Stomach (tissue), 19 donors: ENCODE measurements at places on chromosomes 12 and 14.

DNA sequence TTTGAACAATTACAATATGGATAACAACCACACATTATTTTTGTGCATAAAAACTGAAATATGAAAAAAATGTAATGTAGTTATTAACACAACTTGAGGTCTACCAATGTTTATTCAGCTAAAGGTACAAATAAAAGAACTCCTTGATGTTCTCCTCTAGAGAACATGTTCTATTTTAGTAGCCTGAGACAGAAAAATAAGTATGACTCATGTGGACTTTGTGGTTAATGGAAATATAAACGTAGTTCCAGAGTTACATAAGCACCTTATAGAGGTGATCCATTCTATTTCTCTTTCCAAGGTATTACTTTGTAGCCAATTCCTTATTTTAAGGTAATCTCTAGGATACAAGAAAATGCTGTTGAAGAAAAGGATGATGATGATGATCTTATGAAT, 25.7 kb downstream of the ALKBH1 start:
- DNase-seq = no peak

GRCh38 chr14:91858536-91859275, 8.6 kb downstream of the TC2N start:
- peak; percentile 53 for DNase-seq

- no peak for DNase-seq
Observed at GRCh38 chr12:61894168-61894567, 366.0 kb upstream of the USP15 start.

DNA sequence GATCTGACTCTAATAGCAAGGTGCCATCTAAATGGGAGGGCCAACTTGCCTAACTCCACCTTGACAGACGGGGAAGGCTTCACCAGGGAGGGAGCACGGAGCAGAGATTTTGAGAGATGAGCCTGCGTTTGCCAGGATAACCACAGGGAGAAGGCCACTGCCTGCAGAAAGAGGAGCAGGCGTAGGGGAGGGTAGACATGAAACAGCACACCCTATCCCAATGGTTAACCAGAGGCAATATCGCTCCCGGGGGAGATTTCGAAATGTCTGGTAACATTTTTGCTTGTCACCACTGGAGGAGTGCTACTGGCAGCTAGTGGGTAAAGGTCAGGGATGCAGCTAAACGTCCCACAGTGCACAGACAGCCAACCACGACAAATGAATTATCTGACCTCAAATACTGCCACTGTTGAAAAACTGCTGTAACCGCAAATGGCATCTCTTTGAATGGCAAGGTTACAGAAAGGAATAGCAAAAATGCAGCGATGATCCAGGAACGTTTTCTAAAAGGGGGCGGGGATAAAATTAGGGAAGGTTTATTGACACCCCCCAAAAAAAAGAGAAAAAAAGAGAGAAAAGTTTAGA, 126.0 kb upstream of the ATF7IP start:
- no peak for DNase-seq

DNA sequence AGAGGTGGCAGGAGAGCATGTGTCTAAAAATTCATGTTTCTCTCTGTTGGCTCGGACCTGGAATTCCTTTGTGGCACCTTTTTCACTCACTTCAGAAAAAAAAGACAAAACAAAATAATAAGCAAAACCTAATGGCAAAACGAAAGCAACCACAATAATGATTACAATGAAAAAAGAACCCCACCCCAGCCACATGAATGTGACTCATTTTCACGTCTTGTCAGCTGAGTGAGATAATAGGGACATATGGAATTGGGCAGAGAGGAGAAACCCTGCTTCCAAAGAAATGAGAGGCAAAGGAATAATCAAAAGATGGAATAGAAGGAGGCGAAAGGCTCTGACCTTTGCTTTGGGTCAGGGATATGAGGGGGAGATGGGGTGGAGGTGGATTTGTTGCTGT, 143.4 kb downstream of the SLC8A3 start:
- no peak for DNase-seq

DNA sequence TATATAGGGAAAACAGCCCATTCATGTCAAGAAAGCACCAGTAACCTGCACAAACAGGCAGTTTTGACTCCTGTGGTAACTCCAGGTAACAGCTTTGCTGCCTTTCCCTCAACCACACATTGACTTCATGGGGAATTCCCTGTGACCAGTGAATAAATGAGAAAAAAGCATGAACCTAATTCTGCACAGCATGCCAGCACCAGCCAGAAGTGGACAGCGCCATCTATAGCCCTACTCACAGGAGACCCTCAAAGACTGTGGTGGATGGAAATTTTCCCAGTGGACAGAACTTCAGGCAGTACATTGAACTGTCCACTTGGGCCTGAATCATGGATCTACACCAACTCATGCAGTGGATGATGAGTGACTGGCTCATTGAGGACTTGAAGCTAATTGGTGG, 152.1 kb downstream of the SLC8A3 start:
- DNase-seq = no peak

DNA sequence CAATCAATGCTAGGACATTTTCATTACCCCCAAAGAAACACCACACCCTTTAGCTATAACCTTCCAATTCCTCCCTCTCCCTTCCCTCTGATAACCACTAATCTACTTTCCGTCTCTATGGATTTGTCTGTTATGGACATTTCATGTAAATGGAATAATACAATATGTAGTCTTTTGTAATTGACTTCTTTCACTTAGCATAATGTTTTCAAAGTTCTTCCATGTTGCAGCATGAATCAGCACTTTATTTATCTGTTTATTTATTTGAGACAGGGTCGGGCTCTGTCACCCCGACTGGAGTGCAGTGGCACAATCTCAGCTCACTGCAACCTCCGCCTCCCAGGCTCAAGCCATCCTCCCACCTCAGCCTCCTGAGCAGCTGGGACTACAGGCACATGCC, 1.2 kb upstream of the RBM19 start:
- DNase-seq = no peak

DNA sequence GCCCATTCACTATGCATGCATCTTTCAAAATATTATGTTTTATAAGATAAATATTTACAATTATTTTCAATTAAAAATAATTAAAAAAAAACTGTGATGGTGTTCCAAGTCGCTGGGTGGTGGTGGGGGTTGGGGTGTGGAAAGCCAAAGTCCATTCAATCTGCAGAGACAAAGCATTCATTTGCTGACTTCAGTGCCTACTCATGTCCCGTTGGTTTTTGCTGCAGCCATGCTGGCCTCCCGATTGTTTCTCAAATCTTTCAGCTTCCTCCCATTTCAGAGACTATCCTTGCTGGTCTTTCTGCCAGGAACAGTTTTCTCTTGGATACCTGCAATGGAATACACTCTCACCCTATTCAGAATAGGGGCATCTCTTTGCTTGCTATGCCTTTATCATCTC, 331.5 kb upstream of the NOVA1 start:
- DNase-seq = no peak

DNA sequence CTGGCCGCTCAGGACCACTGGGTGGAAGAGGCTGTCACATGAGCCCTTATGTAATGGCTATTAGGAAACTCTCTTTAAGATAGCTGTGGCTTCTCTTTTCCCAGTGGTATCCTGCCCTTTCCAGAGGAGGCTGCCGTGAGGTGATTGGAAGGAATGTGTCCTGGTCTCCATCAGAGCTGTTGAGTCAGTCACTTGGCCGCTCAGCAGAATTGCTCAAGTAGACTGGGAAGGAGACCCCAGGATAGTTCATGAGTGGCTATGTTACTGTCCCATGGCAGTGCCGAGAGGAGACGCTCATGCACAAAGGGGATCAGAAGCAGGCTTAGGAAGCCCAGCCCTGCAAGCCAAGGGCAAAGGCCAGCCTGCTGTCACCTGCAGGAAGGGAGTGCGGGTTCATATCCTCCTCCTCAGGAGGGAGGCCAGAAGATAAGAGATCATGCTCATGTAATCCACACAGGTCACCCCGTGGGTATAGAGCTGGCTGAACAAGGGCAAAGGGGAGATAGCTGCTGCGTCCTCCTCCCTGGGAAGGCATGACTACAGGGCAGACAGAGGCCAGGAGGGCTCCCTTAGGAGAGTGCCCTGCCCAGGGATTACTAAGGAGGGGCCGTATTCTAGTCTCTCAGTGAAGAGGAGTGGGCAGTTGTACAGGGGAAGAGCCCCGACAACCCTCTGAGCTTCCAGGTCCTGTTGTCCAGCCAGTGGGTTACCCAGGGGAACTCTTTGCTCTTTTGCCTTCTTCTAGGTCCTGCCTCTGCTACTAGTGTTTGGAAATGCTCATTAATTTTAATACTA, 137.0 kb upstream of the MAX start:
- no peak for DNase-seq

GRCh38 chr12:113261847-113262470, 40.7 kb downstream of the TPCN1 start:
- no peak for DNase-seq

GRCh38 chr12:26646571-26646970, 186.4 kb downstream of the ITPR2 start:
- DNase-seq = no peak

- DNase-seq = no peak
Observed at GRCh38 chr14:49464885-49465284, 121.3 kb downstream of the RPS29 start.

- no peak for DNase-seq
Observed at GRCh38 chr12:94186278-94187241, 38.2 kb downstream of the PLXNC1 start.

- no peak for DNase-seq
Observed at GRCh38 chr12:11667171-11667570, 17.7 kb downstream of the ETV6 start.

DNA sequence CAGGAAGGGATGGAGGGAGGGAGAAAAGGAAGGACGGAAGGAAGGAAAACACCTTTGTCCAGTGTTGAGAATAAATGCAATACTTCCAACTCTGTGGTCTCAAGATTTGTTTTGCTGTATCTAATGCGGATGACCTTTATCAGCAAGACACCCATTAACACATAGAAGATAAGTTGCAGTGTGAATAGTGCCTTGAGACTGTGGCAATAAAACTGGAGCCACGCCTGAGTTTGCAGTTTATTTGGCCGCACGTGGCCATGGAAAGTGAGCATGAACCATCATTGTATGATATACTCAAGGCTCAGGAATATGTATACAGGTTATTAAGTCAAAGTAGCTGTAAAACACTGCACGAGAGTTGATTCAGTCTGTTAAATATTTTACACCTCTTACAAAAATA, 113.6 kb upstream of the EEA1 start:
- DNase-seq = no peak

- DNase-seq = no peak
Observed at GRCh38 chr14:89430391-89431236, 13.6 kb upstream of the FOXN3 start.

- DNase-seq = no peak
Observed at GRCh38 chr14:54186821-54187763, 209.7 kb upstream of the CDKN3 start.

DNA sequence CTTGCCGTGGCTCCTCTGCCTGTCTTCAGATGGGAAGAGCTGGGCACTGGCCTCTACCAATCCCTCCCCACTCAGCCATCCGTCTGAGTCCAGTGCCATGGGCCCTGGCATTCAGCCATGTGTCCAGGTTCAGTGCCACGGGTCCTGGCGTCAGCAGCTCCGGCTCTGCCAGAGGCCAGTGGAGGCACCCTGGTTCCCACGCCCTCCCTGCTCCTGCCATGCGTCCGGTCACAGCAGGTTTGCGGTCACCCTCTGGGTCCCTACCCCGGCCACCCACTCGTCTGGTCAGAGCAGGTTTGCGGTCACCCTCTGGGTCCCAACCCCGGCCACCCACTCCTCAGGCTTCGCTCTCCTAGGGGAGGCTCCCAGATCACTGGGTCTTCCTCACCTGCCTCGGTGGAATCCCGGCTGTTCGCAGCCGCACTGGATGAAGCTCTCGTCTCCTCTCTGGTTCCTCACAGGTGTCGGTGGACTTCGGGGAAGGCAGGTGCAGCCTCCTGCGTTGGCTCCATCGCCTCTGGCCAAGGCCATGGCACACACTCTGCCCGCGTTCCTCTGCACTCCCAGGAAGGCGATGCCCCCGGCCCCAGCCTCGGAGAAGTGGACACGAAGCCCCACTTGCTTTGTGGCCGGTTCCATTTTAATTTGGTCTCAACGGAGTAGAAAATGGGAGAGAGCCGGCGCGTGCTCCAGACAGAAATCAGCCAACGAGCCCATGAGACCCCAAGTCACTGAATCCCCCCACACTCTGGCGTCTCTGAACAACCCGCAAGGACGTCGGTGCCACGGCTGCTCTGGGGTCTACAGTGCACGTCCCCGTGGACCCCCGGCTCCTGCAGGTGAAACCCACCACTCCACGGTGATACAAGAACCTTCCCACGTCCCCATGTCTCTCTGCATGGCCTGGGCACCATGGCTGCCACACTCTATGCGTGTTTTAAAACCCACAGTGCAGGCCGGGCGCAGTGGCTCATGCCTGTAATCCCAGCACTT, 47.8 kb upstream of the FBRSL1 start:
- DNase-seq = no peak

DNA sequence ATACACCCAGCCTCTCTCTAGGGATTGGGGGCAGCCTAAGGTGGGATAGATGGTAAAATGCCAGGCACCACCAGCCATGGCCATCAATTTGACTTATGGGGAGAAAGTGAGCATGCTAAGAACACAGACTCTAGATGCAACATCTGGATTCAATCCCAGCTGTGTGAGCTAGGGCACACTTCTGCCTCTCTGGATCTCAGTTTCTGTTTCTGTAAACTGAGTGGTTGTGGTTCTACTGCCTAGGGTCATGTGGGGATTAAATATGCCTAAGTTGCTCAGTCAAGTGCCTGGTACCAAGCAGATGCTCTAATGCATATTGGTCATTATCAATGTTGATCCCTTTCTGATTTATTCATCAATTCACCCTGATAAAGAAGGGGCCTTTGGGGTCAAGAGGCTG, 12.6 kb upstream of the OAS1 start:
- DNase-seq = no peak

GRCh38 chr14:60618241-60618640, 31.0 kb downstream of the SIX1 start:
- peak; percentile 29 for DNase-seq

- peak; percentile 87 for DNase-seq
Observed at GRCh38 chr12:54173066-54173726, 15.6 kb downstream of the SMUG1 start.

DNA sequence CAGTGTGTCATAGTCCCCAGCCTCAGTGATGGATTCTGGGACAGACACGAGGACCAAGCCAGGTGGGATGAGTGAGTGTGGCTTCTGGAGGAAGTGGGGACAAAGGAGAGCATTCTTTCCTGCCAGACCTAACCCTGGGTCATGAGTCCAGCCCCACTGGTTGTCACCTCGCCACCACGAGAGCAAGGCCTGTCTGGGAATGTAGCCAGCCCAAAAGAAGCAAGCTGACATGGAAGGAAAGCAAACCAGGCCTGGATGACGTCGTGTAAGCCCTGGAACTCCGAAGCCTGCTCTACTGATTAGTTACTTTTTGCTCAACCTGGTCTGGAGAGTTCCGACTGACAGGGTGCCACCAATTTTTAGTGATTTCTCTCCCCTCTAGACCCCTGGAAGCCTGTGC, 105.9 kb downstream of the SINHCAF start:
- DNase-seq = no peak

GRCh38 chr14:23694085-23694948, 58.2 kb downstream of the DHRS2 start:
- DNase-seq = no peak

- DNase-seq = peak; percentile 60
Observed at GRCh38 chr14:91947475-91948184, at the start of gene FBLN5. FBLN5 (minus strand) TSS chr14:91947694; CDS start chr14:91947229, 465 bp downstream.

- no peak for DNase-seq
Observed at GRCh38 chr12:75936515-75937440, 94.8 kb downstream of the PHLDA1 start.

- peak; percentile 76 for DNase-seq
Observed at GRCh38 chr14:91315844-91316267, 71.4 kb upstream of the GPR68 start.
